Dermis blood vessel endothelial cell (primary cell): ENCODE measurements at places on chromosomes 5 and 9. TPM values are rescaled to one million over a fixed set of nuclear protein-coding genes. Genes with fewer than 3 reads are reported as not detected.

Gene SLC6A3
- not detected in 2 replicates for total RNA-seq

Gene FIBCD1
- total RNA-seq = under 0.01 and 0.05 TPM in 2 replicates

Gene IFNA2
- not detected in 2 replicates for total RNA-seq

Gene CLIC3
- 0.09 TPM in 1 of 2 replicates, not detected in the other for total RNA-seq

Gene CDH6
- 0.56 and 1.5 TPM in 2 replicates for total RNA-seq

Gene PDLIM4
- total RNA-seq = 31.0 and 51.6 TPM in 2 replicates

Gene CCDC187
- not detected in 2 replicates for total RNA-seq

Gene FGF10
- not detected in 2 replicates for total RNA-seq

Gene TIGD6
- 5.3 and 6.0 TPM in 2 replicates for total RNA-seq

Gene ZNF367
- total RNA-seq = 8.0 and 12.8 TPM in 2 replicates

Gene KIF20A
- 18.9 and 109 TPM in 2 replicates for total RNA-seq

Gene PRDM9
- not detected in 2 replicates for total RNA-seq
